ENCODE measurements at places on chromosomes 2 and 18.

- DNase-seq: no peak
These were observed 49.0 kb upstream of the ATIC start for GRCh38 chr2:215262741-215263362.

GRCh38 chr2:1521878-1522830, 108.9 kb downstream of the TPO start:
- DNase-seq: no peak

DNA sequence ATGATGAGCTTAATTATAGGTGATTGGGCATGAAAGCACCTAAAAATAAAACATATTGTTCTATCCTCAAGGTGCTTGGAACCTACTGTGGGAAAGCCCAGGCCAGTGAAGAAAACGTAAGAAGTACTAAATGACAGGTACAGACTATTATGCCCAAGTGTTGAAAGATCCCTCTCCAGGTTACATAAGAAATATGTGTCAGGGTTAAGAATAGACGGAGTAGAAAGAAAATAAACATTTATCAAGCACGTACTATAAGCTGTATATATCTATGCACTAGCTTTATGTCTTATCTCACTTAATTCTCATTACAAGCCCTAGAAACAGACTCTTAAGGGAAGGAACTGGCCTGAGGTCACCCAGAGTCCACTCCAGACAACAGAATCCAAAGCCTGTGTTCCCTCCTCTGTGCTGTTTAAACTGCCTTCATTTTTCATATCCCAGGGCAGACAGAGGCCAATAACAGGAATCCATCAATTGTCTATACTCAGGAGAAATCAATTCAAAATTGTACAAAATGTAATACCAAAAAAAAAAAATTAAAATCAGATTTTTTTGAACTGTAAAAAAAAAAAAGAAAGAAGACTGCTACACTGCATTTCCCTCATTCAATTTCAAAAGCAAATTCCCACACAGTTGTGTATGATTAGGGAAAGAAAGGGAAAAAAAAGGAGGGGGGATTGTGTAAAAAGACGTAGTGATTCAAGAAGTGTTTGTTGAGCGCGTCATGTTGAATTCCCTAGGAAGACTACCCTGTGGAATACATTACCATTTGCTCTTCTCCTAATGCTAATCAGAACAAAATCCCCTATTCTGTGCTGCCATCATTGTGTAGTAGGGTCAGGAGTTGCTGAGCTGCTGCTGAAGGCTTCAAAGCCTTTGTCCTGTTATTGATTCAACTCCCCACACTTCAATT, 156.3 kb downstream of the IRS1 start:
- no peak for DNase-seq

GRCh38 chr18:22933966-22934423, 867 bp downstream of the RBBP8 start:
- no peak for DNase-seq

- no peak for DNase-seq
These were observed 98.5 kb upstream of the DOCK10 start for GRCh38 chr2:225140723-225141122.

GRCh38 chr2:63058144-63058920, 7.7 kb downstream of the OTX1 start:
- DNase-seq: peak; percentile 28

DNA sequence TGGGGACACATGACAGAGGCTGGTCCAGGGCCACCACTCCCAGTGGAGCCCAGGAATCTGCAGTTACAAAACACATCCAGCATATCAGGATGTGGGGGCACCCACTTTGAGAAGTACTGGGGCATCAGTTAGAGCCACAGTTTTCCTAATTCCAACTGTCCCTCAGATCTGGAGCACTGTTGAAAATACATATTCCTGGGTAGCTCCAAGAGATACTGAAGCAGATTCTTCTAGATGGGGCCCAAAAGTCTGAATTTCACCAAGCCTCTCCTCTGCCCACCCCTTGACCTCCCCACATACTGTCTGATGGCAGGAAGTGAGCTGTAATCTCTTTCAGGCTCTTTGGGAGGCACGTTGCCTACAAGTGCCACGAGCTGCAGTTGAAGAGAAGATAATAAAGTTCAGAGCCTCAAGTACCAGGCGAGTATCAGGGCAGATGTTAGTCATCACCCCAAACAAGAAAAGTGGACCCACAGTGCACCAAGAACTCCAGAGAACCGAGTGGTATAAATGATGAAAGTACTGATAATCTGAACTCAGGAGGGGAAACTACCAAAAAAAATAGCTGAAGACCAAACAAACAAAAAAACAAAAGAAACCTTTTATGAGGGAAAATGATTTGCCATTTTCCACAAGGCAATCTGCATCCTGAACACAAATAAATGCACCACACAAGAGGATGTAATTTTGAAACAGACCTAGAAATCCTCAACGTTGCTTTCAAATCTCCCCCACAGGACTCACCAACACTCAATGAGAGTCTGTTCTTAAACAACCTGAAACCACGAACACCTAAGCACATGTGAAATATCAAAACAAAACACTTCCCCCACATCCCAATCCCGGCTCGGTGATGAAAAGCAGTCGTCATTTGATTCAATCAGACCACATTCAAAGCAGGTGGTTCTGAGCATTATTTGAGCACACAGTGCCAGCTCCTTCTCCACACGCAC, 98.7 kb downstream of the TCF4 start:
- DNase-seq: no peak
